ENCODE measurements at places on chromosomes 3 and 15.

DNA sequence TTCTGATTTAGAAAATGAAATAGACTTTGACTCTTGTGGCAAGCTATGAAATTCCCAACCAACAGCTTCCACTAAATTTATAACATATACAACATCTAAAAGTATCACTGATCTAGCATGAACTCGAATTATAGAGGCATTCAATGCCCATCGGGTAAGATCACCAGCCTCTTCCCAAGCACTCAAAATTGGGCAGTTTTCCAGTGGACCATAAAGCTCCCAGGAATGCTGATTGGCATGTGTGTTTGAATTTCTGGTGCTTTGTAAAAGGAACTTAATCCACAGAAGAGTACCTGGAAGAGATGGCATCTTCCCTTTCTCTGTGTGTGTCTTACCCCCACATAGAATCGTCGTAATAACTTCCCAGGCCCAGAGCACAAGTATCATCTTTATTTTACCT lies 10.0 kb downstream of the LRTM1 start:
- DNase-seq, result no peak

DNA sequence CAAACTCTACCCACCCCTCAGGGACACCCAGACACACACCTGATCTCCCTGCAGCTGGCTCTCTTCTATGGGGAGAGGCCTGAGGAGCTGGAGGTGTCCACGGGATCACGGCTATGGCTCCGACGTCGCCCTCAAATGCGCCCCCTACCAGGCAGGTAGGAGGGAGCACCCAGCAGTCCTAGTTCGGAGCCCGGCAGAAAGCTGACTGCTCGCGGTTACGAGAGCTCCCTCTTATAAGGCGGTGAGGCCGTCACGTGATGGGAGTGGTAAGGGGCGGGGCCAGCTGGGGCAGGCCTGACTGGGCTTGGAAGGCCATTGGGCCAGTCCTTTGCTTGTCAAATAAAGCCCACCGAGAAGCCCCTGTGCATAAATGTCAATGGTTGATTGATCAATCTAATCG lies at the start of gene PRR20G:
Gene PRR20G, minus strand, starts transcription at position 207 of the 400 bp plus-strand sequence. CDS start 681 bp downstream, outside the sequence.
- no peak for DNase-seq

DNA sequence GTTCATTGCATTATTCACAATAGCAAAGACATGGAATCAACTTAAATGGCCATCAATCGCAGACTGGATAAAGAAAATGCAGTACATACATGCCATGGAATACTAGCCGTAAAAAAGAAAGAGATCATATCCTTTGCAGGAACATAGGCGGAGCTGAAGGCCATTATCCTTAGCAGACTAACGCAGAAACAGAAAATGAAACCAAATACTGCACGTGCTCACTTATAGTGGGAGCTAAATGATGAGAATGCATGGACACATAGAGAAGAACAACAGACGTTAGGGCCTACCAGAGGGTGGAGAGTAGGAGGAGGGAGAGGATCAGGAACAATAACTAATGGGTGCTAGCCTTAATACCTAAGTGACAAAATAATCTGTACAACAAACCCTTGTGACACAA lies 57.9 kb downstream of the RASA2 start:
- DNase-seq, result no peak

DNA sequence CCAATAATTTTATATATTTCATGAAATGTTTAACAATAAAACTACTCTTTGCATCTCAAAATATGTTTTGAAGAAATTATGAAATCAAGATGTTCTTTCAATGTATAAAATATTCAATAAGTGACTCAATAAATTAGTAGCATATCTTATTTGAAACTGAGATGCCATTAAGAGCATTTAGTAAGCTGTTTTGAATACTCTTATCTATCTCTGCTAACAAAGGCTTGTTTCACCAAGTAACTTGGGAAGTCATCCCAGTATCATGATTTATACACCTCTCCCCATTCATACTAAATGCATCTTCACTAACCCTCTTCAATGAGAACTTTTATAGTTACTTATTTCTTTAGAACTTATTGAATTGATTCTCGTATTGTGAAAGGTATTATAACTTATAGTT lies 43.1 kb downstream of the TNIK start:
- DNase-seq, result no peak

- DNase-seq, result no peak
Measured at GRCh38 chr3:69893274-69893673, 106.3 kb upstream of the SAMMSON start.

DNA sequence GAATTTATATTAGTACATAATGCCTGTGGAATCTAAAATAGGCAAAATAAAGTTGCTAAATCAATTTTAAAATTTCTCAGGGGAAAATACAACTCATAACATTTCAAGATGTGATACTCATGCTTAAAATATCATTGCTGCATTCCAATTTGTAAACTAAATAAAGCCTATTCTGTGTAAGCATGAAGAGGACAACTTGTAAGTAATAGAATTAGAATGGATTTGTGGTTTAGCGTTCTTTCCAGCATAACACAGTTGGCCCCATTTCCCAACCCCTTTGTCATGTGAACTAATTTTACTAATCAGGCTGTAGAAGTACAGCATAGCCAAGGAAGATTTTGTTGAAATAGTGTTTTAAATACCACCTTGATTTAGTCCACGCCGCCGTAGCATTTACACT lies 437.2 kb downstream of the SI start:
- no peak for DNase-seq

DNA sequence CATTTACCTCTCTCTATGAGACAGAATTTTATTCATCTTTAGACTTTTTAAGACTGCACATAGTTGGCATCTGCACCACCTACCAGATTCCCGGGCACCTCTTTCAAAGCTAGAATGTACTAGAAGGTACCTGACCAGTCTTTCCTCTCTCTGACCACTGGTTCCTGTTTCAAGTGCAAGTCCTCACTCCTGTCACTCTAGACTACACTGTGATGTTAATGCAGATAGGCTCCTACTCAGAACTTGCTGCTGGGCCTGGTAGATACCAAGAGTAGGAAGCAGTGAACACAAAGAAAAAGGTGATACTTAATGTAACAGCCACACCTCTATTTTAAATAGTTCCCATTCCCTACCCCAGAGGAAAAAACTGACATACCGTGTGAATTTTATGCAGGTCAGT lies 8.1 kb upstream of the TCAIM start:
- no peak for DNase-seq

DNA sequence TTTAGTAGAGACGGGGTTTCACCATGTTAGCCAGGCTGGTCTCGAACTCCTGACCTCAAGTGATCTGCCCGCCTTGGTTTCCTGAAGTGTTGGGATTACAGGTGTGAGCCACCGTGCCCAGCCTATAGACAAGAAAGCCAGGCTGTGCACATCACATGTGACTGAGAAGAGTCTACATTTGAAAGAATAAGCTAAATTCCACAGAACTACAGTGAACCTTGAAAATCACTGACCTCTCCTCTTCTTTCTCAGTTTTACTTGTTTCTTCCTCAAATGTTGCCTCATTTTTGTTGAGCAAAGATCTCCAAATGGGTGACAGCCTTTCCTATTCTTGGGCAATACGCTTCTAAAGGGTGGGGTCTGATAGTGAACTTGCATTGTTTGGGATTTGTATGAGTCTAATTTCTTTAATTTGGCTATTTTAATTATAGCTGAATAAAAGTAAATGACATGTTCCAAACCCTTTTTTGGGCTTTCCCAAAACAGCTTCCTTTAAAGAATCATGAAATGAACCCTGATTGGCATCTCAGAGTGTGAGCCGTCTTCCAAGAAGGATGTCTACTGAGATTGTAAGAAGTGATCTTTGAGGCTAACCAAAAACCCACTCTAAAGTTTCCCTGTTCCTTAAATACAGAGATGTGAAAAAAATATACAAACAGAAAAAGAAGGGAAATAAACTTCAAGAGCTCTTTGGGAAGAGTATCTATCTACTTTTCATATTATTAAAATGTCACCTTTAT lies 21.6 kb upstream of the SPTBN5 start:
- no peak for DNase-seq

DNA sequence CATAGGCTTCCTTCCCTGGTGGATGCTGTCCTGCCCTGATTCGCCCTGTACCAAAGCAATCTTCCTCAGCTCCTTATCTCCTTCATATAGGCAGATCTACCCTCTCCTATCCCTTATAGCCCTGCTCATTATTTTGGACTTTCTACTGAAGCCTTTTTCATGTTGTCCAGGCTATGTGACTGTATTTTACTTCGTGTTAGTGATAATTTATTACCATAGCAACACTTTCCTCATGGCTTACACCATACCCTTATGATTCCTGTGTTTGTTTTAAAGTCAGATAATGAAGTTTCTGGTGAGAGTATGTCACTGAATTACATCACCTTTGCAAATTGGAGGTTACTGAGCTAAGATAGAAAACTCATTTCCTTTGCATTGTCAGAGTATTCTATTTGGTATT lies 352.6 kb downstream of the NLGN1 start:
- DNase-seq, result no peak

GRCh38 chr3:154122552-154122911 lies 1.3 kb downstream of the ARHGEF26 start:
- DNase-seq, result no peak

- no peak for DNase-seq
Measured at GRCh38 chr3:8166014-8166413, 335.6 kb upstream of the LMCD1 start.

GRCh38 chr3:64157150-64158035 lies 67.9 kb downstream of the PRICKLE2 start:
- no peak for DNase-seq

- no peak for DNase-seq
Measured at GRCh38 chr3:142852009-142852408, 36.9 kb downstream of the PCOLCE2 start.

DNA sequence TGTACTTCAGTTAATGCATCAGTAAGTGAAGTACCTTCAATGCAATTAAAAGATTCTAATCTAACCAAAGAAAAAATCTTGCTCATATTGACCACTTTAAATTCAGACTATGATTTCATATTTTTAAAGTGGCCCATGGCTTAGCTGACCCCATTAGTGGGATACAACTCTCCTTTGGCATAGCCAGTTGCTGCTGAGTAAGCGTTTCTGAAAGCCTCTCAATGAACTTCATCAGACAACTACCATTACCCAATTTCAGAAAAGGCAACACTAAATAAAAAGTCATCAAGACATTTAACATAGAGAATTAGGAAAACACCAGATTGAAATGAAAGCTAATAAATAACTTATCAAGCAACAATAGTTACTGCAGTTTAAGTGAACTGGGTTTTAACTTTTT lies 27.0 kb downstream of the CADM2 start:
- DNase-seq, result no peak

GRCh38 chr3:177642042-177642803 lies 444.9 kb upstream of the TBL1XR1 start:
- DNase-seq, result peak; percentile 70

DNA sequence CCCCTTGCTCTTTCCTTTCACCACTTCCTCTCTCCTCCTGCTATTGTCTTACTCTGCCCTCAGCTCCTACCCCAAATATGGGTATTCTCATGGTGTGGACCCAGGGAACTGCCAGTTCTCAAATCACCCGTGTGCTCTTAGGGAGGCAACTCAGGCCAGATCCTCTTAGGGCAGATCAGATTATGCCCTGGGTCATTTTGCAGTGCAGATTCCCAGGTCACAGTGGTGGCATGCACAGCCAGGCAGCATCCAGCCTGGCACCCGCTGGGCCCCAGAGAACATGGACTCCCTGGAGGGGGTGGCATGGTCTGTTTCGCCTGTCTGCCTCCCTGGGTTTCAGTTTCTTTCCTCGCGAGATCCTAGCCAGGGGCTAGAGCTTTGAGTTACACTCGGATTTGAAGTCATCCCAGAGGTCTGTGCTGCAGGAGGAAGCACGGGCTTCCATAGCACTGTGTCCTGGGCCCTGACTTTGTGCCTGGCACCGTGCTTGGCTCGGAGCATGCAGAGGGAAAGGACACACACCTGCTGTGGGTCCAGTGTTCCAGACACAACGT lies 96.1 kb downstream of the TOP2B start:
- DNase-seq, result no peak

DNA sequence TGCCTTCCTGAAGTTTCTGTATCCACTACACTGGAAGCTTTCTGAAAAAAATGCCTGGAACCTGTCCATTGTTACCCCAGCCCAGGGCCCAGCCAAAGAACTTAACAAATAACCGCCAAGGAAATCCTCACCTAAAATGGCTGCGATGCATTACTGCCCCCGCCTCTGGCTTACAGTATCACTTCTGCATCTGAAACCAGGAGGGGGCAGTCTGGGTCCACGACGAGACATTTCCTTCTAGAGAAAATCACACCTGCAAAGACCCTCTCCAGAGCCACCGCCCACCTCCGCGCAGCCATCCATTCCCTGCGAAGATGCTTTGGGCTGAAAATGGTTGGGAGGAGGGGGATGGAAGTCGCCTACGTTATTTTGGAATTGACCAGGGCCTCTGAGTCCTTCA lies 22.4 kb upstream of the CELF6 start:
- DNase-seq, result no peak

DNA sequence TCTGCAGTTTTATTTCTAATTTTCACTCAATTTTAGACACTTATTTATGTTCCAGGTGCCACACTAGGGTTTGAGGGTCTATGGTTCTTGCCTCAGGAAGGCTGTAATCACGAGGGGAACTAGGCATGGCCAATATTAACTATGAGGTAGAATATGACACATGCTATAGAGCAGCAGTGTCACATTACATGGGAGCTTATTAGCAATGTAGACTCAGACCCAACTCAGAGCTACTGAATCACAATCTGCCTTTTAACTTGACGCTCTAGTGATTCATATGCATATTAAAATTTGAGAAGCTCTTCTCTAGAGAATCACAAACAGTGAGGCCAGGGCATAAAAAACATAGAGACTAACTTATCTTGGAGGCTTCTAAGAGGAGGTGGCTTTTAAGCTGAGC lies 32.8 kb upstream of the MRPL3 start:
- no peak for DNase-seq

DNA sequence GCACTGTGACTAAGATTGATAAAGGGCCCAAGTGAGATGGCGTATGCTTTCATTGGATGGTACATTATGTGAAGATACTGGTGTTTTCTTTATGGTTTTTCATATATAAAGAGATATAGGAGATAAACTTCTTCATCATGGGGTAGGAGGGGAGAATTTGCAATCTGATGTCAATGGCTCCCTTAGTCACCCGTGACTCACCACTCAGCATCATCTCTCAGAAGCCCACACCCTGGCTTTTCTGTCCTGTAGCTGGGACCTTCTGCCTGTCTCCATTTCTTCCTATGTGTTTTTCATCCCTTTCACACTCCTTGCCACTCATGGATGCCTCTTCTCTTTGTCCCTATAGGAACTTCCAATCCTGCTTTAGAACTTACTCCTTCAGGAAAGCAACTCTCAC lies 114.3 kb upstream of the SEMA6D start:
- no peak for DNase-seq

DNA sequence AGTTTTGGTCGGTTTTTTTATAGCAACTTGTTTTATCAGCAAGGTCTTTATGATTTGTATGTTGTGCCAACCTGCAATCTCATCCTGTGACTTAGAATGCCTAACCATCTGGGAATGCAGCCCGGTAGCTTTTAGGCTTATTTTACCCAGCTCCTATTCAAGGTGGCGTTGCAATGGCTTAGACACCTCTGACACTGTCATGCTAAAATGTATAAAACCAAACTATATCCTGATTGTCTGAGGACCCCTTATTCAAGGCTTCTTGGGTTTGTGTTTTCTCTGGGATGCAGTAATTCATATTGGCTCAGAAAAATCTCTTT lies 209.0 kb upstream of the ALCAM start:
- DNase-seq, result no peak

All from NCI-H2107 (cell line).